Dermis blood vessel endothelial cell (primary cell): ENCODE measurements at places on chromosomes 3 and 15.

DNA sequence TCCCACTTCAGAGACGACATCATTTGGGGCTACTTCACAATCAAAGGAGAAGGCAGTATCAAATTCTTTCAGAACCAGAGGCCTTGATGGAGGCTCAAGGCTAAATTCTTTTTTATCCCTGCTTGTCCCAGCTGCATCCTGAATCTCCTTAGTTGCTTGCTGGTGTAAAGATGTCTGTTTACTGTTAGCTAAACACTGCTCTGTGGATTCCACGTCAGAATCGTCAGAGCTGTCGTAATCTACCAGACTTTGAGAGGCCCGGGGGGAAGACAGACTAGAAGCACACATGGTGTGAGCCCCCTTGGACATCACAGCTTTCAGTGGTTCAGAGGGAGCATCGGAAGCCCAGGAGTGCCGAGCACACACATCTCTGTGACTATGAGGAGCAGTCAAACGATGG lies 32.6 kb downstream of the LINS1 start:
- no peak for DNase-seq

GRCh38 chr15:27499191-27499590 lies 528.2 kb downstream of the GABRG3 start:
- DNase-seq = no peak

GRCh38 chr15:35289024-35289617 lies 204.0 kb upstream of the NANOGP8 start:
- peak; percentile 84 for DNase-seq

DNA sequence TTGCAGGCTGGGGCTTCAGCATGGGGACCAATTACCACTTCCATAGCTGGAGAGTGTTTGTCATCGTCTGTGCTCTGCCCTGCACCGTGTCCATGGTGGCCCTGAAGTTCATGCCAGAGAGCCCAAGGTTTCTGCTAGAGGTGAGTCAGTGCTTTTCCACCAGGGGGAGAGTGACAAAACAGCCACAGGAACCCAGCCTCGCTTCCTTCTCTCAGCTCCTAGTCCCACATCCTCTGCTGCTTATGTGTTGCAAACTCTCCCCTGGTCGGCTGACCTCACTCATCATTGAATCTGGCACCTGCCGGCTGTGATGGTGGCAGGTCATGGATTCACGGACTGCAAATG lies 158.3 kb downstream of the SV2B start:
- DNase-seq = no peak

- DNase-seq = no peak
These were observed 2.7 kb upstream of the ARNT2 start for GRCh38 chr15:80401456-80401855.

DNA sequence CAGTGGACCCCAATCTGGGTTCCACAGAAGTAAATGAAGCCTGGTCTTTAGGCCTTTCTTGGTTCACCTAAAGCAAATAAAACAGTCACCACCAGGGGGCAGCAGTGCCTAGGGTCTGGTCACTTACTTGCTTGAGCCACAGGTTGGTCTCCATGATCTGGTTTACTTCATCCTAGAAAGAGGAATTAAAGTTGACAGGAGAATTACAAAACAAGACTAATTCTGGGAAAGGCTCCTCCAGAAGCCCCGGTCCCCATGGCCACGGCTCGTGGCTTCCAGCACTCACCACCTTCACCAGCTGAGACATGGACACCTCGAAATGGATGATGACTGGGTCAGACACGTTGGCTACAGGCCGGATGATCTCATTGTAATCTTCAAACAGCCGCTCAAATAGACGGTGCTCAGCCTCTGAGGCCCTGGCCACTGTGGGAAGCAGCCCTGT lies 2.3 kb downstream of the CHRNA3 start:
- peak; percentile 90 for DNase-seq

DNA sequence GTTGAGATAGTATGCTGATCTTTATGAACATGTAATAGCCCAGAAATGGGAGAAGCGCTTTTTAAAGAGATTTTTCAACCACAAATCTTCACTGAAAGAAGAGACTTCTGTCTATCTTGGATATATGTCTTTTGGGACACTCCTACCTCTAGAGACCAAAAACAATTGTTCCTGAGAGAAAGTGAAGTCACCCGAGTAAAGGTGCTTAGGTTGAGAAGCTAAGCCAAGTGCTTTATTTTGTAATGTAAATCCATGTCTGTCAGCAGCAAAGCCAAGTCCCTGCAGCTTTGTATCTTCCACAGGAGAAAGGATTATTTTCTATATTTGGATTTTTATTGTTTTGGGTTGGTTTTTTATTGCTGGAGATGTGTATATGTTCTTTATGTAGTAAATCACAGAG lies 32.1 kb upstream of the B3GALNT1 start:
- no peak for DNase-seq

DNA sequence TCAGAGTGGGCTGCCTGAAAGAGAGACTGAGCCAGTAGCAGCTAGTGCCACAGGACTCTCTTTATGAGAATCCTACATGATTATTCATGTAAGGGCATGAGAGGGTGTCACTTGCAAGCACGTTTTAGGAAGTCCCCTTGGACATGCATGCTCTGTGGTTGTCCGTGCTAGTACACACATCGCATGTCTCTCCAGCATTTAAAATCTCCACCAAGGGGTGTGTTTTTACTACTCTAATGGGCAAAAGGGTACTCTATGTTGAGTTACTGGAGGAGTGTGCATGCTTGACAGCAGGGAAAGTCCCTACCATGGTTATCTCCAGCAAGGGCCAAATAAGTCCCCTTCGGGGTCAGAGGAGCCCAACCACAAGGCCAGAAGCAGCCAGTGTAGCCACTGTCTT lies 70.7 kb downstream of the DCLK3 start:
- no peak for DNase-seq

GRCh38 chr15:38867556-38867955 lies 302.9 kb upstream of the RASGRP1 start:
- DNase-seq = peak; percentile 36

DNA sequence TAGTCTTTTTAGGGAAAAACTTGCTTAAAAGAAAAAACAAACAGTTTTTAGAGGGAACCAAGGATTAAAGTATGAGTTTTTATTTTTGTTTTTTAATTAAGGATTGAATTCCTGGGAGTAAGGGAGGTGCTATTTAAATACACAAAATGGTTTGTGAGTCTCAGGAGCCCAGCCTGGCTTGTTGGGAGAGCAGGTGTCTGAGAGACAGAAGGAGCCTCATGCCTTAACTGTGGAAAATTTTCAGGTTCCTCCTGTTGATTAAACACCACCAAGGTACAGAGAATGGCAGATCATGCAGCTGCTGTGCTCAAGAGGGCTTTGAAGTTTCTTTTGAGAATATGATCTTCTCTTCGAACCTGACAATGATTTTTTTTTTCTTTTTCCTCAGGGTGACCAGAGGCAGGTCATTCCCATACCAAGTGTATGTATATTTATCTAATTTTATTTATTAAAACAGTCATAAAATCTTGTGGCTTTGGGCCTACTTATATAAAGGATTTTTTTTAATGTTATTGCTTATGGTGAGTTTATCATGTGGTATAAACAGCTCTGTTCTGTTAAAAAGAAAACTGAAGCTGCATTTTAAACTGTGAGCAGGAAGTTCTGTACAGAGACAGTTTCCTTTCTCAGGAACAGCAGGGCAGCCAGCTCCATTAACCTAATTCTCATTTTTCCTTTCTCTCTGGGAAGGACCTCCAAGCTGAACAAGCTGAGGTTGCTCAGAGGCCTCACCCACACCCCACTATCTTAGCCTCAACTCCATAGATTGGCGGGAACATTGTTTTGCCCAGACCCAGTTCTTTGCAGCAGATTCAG lies 33.7 kb upstream of the VILL start:
- peak; percentile 63 for DNase-seq

- no peak for DNase-seq
These were observed 94.6 kb upstream of the HERC1 start for GRCh38 chr15:63928185-63928842.

- DNase-seq = peak; percentile 71
These were observed 16.7 kb upstream of the DENND6A start for GRCh38 chr3:57709559-57709958.

GRCh38 chr3:189372243-189372642 lies 200.5 kb downstream of the TPRG1 start:
- no peak for DNase-seq

GRCh38 chr3:130733236-130733875 lies 13.3 kb downstream of the PIK3R4 start:
- DNase-seq = no peak

DNA sequence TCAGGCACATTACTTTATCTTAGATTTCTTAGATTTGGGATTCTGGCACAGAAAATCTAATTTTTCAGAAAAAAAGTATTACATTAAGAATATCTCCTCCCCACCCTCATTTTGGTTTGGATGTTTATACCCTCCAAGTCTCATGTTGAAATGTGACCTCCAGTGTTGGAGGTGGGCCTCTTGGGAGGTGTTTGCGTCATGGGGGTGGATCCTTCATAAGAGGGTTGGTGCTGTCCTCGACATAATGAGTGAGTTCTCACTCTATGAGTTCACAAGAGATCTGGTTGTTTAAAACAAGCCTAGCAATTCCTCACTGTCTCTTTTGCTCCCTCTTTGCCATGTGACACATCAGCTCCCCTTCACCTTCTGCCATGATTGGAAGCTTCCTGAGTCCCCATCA lies 45.6 kb upstream of the WWTR1 start:
- no peak for DNase-seq

- DNase-seq = no peak
These were observed 537.3 kb upstream of the TGFBR2 start for GRCh38 chr3:30069056-30069455.

DNA sequence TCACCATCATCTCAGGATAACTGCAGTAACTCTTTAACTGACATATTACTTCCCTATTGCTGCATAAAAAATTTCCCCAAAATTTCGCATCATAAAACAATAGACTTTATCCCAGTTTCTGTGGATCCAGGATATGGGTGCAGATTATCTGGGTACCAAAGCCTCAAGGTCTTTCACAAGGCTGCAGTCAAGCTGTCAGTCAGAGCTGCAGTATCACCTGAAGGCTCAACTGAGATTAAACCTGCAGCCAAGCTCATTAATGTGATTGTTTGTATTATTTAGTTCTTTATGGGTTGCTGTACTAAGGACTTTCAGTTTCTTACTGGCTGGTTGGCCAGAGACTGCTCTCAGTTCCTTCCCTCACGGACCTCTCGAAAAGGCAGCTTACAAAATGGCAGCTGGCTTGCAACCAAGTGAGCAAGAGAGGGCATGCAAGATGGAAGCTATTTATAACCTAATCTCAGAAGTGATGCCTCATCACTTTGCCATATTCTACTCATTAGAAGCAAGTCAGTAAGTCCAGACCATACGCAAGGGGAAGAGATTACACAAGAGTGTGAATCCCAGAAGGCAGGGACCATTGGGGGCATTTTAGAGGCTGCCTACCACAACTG lies 54.9 kb downstream of the DCUN1D1 start:
- no peak for DNase-seq

DNA sequence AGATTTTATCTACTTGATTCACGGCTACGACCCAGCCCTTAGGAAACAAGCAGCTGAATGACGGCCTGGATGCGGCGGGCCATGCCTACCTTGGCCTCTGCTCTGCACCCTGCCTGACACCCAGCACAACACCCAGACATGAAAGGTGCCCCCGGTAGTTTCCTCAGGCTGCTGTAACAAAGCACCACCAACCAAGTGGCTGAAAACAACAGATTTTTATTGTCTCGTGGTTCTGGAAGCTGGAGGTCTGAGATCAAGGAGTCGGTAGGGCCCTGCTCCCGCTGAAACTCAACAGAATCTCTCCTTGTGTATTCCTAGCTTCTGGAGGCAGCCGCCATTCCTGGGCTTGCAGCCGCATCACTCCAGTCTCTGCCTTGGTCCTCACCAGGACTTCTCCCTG lies 111.7 kb downstream of the ADCY5 start:
- no peak for DNase-seq

GRCh38 chr15:61025781-61026180 lies 203.3 kb downstream of the RORA start:
- no peak for DNase-seq

- DNase-seq = peak; percentile 44
These were observed 34.7 kb upstream of the SH3BP5 start for GRCh38 chr3:15367059-15367458.

GRCh38 chr3:110419601-110420000 lies 652.0 kb upstream of the NECTIN3 start:
- no peak for DNase-seq
